ENCODE measurements at places on chromosomes 7 and 10.

DNA sequence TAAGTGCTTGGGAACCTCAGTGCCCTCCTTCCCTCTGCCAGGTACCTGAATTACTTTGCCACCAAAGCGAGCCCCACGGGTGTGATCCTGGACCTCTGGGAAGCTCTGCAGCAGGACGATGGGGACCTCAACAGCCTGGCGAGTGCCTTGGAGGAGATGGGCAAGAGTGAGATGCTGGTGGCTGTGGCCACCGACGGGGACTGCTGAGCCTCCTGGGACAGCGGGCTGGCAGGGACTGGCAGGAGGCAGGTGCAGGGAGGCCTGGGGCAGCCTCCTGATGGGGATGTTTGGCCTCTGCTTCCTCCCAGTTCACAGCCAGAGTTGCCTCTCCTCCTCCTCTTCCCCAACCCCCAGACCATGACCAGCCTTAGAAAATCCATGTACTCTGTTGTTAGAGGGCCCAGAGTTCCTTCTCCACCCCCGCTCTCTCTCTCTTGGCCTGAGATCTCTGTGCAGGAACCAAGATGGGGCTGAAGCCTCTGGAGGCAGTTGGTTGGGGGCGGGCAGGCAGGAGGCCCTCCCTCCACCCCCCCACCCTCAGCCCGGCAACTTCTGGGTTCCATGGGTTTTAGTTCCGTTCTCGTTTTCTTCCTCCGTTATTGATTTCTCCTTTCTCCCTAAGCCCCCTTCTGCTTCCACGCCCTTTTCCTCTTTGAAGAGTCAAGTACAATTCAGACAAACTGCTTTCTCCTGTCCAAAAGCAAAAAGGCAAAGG lies 19.8 kb upstream of the SLC29A3 start:
- DNase-seq: no peak

DNA sequence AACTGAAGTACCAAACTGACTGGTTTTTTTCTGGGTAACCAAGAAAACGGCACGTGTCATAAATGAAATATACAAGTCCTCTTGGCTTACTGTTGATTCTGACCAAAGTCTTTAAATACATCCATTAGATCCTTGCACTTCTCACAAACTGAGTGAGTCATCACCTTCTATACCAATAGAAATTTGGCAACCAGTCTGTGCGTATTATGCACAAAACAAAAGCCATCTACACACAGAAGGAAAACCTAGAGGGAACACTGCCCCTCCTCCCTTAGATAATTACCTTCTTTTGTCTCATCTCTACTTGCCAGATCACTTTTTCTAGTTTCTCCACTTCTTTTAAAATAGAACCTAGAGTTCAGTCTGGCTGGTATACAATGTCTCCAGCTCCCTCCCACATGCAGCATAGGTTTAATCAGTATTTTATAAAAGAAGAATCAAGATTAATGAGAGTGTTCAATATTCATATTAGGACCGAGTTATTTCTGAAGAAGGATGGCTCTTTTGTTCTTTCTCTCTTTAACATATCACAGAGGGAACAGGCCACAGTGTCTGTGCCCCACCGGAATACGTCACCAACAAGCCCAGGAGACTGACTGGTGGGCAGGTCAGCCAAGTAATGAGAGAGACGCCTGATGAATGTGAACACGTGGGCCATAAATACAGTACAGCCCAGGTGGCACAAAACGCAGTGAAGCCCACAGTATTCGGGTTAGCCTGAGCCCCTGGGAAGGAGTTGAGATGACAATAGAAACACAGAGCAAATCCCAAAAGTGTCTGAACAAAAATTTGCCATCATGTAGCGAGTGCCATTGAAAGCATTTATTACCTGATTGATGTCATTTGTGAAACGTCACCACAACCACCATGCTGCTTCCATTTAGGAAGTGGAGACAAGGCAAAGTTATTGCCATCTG lies 91.3 kb downstream of the KIAA1549 start:
- DNase-seq: no peak

DNA sequence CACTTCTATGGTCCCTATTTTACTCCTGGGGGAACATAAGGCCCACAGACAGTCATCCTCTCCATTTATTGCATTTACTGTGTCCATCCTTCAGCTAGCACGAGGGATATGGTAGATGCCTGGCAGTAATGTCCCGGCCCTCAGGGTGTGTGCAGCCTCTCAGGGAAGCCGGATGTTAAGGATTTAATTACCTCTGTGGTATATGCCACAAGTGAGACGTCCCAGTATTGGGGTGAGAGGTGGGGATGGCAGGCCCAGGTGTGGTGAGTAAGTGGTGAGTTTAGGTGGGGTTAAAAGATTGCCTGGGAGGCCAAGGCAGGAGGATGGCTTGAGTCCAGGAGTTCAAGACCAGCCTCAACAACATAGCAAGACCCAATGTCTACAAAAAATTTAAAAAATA lies 144.9 kb downstream of the SH3PXD2A start:
- DNase-seq: no peak

- DNase-seq: no peak
Measured at GRCh38 chr7:135210888-135211178, 493 bp downstream of the WDR91 start.
